Activated naive CD4-positive, alpha-beta T cell treated with anti-CD3 and anti-CD28 coated beads for 36 hours (primary cell): ENCODE measurements at places on chromosomes 13 and 19.

GRCh38 chr13:52067237-52067636 is 42.7 kb downstream of the UTP14C start:
- peak; percentile 8 for DNase-seq

DNA sequence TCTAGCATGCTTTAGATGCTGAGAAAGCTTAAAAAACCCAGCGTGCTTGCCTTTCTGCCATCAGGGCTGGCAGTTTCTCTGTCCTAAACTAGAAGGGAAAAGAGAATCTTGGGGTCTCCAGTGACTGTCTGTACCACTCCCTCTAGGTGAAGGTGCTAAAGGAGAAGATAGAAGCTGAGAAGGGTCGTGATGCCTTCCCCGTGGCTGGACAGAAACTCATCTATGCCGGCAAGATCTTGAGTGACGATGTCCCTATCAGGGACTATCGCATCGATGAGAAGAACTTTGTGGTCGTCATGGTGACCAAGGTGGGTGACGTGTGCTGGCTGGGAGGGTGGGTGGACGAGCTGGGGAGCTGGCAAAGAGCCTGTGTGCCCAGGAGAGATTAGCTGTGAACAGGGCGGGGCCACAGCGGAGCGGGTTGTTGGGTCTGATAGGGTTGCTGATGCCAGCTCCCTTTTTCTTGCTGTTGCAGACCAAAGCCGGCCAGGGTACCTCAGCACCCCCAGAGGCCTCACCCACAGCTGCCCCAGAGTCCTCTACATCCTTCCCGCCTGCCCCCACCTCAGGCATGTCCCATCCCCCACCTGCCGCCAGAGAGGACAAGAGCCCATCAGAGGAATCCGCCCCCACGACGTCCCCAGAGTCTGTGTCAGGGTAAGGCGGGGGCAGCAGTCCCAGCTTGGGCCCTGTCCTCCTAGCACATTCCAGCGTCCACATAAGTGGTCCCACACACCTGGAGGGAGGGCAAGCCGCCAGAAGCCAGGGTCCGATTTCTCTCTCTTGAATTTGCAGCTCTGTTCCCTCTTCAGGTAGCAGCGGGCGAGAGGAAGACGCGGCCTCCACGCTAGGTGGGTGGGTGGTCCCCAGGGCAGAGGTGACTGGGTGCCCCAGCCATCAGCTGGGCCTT is 2.3 kb downstream of the RAD23A start:
- DNase-seq = no peak

GRCh38 chr13:76663592-76664335 is 222.4 kb downstream of the KCTD12 start:
- no peak for DNase-seq

DNA sequence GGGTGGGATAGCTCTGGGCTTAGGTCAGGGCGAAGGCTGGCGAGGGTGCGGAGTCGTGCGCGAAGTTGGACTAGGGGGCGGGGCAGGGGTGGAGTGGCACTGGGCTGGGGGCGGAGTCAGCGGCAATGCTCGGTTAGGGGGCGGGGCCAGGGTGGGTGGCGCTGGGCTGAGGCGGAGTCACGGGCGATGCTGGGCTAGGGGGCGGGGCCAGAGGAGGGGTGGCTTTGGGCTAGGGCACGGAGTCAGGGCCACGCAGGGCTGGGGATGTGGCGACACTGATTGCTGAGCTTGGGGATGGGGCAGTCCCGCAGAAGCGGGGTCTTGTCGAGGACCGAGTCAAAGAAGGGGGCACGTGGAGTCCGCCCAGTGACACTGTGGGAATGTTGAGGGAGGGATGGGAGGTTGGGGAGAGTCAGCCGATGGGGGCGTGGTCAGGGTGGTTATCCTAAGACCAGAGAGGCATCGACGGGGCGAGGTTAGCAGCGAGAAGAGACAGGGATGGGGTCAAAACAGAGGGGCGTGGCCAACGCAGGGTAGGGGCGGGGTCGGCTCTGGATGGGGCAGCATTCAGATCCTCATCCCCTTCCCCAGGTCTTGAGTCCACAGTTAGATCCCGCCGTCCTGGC is 8.7 kb downstream of the HOMER3 start:
- peak; percentile 83 for DNase-seq

DNA sequence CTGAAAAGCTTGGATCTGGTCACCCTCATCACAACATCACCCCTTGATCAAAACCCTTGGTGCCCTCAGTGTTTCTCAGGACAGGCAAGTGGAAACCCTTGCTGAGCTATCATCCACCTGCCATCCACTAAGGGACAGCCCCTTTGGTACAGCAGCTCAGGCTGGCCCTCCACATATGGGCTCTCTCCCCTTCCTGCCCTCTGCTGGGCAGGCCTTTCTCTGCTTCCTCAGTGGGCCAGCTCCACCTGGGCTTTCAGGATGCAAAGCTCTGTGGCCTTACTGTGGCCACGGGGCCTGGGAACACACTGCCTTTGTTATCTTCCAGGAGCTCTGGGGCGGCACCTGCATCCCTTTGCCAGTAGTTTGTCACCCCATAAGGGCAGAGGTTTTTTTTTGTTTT is 4.9 kb downstream of the SUGP1 start:
- DNase-seq = peak; percentile 20

- no peak for DNase-seq
Observed at GRCh38 chr13:99373436-99373835, 66.2 kb upstream of the GPR183 start.

GRCh38 chr13:101712026-101712348 is 259.5 kb downstream of the ITGBL1 start:
- DNase-seq = no peak

DNA sequence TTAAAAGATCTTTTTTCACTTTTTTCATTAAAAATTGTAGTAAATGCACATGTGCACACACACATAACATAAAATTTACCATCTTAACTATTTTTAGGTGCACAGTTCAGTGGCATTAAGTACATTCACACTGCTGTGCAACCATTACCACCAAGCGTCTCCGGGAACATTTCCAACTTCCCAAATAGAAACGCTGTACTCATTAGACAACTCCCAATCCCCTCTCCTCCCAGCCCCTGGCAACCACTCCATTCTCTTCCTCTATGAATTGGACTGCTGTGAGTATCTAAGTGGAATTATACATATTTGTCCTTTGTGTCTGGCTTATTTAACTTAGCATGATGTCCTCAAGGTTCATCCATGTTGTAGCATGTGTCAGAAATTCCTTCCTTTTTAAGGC is 11.6 kb downstream of the GJB2 start:
- no peak for DNase-seq
